ENCODE measurements at places on chromosomes 12 and 14.
A peak's percentile ranks its signal among the peaks of the same experiment; 100 is the strongest.

DNA sequence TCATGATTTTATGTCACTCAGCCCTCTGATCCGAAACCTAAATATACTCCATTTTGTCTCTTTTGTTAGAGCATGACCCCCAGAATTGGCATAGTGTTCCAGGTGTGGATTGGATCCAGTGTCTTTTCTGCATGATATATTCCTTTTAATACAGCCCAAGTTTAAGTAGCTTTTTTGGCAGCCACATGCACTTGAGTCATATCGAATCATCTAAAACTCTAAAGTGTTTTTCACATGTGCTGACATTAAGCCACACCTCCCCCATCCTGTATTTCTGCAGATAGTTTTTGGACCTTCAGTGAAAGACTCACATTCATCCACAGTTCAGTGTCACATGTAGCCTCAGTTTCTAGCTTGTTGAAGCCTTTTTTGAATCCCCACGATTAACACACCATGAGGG, 30.6 kb downstream of the BORCS5 start:
- no peak for DNase-seq

GRCh38 chr12:56103823-56104108, 593 bp upstream of the PA2G4 start:
- DNase-seq = no peak

DNA sequence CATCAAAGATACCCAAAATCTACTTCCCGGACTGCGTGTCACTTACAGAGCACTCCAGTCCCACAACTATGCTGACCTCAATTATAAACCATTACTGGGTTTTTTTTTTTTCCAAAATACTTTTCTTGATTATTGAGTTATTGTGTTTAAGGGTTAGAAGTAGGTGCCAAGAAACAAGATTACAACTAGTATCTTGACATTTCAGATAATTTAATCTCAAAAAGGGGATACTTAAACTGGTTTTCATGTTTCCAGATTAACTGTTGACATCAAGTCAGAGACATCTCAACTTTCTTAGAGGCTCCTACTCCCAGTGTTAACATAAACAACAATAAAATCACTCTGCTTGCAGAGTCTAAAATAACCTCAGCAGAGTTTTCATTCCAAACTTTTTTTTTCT, 131.2 kb upstream of the ARID2 start:
- no peak for DNase-seq

GRCh38 chr14:69543341-69544115, 31.1 kb downstream of the CCDC177 start:
- DNase-seq = peak; percentile 50

DNA sequence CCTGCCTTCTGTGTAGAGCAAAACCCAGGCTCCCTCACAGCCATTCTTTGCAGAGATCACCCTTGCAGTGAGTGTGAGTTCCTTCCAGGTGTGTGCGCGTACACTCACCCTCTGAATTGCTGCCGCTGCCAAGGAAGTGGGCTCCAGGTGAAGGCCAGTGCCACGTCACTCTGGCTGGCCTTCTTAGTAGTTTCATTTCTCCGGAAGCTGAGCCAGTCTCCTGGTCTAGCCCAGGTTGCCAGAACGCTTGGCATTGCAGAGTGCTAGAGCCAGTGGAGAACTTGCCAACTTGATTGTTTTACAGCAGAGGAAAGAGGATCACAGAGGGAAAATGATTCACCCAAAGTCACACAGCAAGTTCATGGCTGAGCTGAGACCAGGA, 11.0 kb downstream of the CBLN3 start:
- no peak for DNase-seq

DNA sequence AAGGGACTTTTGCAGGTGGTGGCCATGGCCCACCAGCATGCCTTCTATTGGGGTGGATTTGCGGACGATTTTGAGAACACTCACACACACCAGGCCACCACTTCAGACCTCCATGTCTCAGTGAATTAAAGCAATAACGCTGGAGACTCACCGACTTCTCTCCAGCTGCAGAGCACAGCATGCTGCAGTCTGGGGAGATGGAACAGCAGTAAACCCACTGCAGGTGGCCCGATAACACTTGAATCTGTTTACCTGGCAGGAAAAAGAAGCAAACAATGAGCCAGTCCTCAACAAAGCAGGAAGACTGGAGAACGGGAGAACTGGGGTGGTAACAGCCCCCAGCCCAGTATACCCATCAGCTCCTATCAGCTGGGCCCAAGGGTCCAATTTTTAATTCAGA, 21.6 kb downstream of the RFC5 start:
- DNase-seq = no peak

- no peak for DNase-seq
These were observed 36.9 kb upstream of the HNF1A start for GRCh38 chr12:120941412-120941811.

DNA sequence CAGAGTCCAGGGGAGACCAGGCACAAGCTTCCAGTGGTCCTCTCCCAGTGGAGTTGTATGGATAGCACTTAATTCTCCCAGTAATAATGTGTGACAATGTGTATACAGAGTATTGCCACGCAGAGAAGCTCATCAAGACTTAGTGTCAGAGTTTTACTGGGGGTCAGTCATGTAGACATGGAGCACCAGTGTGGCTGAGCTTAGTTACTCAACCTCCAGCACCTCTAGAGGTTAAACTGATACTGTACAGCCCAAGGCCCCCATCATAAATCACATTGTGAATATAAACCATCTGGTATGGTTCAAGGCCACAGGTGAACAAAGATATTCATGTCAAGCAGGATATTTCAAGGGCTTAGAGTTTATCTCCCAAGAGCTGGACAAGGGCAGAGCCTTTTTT, 378.1 kb upstream of the TMPO start:
- DNase-seq = no peak

DNA sequence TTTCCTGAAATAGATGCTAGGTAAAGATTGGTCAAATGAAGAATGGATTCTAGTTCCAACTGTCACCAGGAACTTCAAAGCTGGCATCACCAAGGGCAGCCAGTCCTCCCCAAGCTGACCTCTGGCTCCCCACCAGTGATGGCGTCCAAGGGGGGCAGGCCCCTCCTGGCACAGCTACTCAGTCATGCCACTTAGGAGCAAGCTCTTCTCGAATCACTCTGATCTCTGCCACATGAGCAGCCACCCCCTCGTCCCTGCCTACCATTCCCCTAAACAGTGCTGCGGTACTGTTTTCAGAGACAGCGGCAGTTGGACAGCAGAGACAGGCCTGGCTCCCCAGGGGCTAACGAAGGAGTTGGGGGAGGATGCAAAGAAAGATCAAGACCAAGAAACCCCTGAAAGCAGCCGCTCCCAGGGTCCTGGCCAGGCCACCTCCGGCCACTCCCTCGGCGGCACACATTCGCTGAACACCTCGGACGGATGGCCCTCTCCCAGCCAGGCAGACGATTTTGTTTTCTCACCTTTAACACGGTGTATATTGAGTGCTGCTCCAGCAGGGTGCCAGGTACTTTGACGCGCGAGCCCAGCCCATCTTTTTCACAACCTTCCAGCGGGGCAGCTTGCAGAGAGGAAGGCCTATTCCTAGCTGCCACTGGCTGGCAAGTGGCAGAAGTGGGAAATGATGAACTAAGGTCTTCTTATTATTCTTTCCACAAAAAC, 47.4 kb downstream of the ARL6IP4 start:
- no peak for DNase-seq

DNA sequence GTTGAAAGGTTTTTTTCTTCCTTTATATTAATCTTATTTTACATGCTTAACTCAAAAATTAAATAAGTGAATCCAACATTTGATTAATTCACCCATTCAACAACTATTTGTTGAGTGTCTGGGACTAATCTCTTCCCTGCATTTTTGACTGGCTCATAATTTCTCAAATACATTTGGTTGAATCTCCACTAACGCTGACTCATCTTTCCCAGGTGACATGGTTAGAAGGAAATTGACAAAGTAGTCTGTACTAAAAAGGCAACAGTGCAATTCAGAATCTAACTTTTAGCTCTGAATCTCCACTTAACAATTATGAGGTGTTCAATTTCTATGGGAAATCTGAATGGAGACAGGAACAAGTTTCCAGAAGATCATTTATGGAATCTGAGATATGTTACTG, 88.9 kb downstream of the LIN7A start:
- no peak for DNase-seq

Data from activated CD4-positive, alpha-beta T cell treated with anti-CD3 and anti-CD28 coated beads, Interleukin-2, amount 10 ng/mL, durations not matched to agents 7 days and 5 days (primary cell).